Astrocyte of the cerebellum (primary cell): ENCODE measurements at places on chromosomes 6 and 20.

DNA sequence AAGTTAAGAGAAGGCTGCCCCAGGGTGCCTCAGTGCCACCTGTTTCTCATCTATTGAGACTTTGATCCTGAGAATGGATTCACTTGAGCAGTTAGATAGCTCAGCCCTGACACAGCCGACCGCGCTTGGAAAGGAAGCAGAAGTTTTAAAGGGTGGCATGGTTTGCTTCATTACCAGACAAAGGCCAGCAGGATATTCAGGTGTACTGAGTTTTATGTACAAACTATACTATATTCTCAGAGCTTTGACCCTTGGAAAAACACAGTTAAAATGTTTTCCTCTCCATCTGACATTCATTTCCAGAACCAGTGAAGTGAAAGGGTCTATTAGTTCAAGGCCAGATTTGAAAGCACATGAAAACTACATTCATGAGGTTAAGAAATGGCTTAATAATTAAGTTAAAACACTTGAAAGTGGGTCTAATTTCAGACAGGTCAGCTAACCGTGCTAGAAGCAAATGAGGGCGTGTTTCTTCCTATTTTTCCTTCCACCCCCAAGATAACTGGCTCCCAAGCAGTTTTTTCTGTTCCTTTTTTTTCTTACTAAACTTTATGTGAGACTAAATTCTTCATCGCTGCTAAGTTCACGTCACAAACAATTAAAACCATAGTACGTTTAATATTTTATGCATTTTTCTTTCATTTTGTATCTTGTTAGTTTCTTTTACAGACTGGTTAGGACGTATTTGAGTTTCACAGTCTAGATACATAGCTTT, 385.3 kb upstream of the SOX4 start:
- no peak for DNase-seq

DNA sequence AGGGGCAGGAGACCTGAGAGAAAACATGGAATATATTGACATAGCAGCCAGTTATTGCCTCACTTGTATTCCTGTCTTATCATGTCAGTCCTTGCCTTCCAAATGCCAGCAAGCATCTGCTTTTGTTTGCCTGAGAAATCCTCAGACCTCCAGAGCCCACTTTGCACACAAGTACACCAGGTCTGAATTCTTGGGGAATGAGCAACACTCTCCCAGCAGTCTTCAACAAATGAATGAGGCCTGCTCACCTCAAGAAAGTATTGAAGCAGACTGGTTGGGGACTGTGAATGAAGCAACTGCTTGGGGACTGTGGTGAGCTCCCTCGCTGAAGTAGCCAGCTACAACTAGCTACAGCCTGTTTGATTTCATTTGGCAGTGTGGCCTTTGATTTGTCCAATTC, 172.8 kb upstream of the SPTLC3 start:
- no peak for DNase-seq

GRCh38 chr20:25194333-25194972, 1.1 kb upstream of the ENTPD6 start:
- no peak for DNase-seq

DNA sequence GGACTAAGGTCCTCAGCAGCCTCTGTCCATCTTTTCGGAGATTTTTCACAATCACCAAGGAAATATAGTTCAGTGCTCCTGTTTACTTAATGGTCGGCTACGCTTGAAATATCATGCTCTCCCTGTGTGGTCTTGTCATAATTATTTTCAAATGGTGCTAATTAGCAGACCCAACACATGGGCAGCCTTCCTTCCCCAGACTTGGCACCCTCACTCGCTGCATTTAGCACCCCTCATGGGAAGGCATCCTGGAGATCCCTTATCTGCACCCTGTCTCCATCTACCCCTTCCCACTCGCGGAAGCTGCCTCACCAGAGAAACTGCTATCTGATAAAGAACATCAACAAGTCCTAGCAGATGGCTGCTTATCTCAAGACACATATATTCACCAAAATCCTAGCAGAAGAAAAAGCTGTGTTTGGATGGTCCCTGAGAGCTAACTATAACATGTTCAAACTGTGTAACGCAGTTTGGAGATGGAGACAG, 131.0 kb upstream of the ESR1 start:
- no peak for DNase-seq

DNA sequence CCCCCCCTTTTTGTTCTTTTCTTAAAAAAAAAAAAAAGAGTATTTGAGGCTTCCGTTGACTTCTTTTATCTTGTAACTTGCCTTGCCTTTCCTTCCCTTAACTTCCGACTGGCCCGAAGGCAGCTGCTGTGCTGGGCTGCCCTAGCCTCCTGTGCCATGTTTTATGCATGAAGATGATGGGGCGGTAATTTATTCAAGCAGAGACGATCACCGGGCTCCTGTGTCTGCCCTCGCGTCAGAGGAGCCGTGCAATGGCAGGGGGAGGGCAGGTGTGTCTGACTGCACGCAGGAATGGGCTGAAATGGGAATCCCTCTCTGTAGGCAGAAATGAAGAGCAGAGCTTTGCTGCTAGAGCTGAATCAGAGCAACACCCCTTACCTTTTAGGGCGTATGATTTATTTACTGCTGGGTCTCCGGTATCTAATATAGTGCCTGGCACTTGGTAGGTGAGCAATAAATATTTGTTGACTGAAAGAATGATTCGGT, 106.3 kb upstream of the RIPOR2 start:
- DNase-seq, result no peak

GRCh38 chr20:36036688-36037087, 68.3 kb downstream of the CNBD2 start:
- DNase-seq, result no peak

DNA sequence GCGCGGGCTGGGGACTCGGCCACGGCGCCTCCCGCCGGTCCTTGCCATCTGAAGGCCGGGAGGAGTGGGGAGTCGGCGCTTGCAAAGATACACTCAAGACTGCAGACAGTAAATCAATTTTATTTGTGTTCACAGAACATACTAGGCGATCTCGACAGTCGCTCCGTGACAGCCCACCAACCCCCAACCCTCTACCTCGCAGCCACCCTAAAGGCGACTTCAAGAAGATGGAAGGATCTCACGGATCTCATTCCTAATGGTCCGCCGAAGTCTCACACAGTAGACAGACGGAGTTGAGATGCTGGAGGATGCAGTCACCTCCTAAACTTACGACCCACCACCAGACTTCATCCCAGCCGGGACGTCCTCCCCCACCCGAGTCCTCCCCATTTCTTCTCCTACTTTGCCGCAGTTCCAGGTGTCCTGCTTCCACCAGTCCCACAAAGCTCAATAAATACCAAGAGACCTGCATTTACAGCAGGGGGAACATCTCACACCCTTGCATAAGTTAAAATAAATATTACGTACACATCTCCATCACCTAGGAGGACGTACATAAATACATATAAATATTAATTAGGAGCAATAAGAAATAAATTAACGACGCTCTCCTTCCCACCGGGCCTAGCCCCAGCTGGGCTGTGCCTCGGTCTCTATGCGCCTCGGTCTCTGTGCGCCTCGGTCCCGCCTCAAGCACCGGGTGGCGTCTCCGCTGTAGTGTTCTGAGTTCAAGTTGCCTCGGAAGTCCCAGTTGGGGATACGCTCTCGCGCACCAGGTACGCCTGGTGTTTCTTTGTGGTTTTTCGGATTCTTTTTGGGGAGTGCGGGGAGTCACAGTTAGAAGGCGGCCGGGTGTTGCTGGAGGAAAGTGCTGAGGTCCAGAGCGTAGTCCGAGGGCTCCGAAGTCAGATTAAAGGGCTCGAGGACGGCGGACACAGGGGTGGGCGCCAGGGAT, 889 bp upstream of the FLOT1 start:
- DNase-seq, result no peak

- DNase-seq, result no peak
These were observed 11.2 kb downstream of the CASS4 start for GRCh38 chr20:56423211-56423610.

DNA sequence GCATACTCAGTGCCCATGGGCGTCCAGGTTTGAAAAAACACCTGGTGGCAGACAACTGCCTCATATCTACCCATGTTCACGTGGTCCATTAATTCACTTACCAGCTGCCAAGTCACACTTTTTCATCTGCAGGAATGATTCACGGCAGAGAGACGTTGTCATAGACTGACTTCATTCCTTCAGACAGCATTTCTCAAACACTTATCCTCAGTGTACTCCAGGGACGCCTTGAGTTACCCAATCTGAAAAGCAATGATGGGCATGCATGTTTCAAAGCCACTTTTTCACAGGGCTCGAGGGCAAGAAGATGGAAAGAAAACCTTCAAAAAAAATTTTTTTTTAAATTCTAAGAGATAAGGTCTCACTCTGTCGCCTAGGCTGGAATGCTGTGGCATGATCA, 6.0 kb downstream of the MMP24OS start:
- no peak for DNase-seq

- DNase-seq, result no peak
These were observed 88.6 kb upstream of the ARID1B start for GRCh38 chr6:156688620-156688971.

GRCh38 chr6:149273318-149273717, 44.2 kb upstream of the TAB2 start:
- DNase-seq, result no peak

- peak; percentile 45 for DNase-seq
These were observed 100.8 kb downstream of the MOXD1 start for GRCh38 chr6:132300323-132300949.

GRCh38 chr20:25273541-25274358, 25.9 kb downstream of the PYGB start:
- DNase-seq, result no peak

DNA sequence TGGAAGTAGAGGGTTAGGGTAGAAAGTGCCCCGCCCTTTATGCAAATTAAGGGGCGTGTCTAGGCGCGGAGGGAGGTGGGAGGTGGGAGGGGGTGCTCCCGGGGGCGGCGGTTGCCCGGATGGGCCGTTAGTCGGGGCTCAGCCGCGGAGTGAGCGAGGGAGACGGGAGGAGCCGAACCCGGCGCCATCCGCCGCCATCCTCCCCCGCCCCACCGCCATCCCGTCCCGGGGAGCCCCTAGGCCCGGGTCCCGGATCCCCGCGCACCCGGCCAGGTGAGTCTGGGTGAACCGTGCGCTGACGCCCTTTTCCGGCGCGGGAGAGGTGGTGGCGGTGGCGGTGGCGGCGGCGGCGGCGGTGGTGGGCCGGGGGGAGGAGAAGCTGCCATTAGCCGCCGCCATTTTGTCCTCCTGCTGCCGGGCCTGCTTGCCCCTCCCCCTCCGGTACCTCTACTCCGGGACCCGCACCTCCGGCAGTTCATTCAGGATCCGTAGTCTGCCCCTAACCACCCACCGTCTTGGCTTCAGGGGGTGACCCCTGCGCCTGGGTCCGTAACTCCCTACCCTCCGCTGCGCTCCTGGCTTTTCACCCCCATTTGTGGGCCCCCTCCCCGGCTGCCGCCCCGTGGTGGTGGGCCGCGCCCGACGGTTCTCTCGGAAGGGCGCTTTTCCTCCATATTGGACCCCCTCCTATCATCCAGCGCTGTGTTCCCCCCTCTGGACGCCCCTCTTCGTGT, at the start of gene PRRC2A:
Gene PRRC2A (plus strand): TSS at position 130 of the 734 bp plus-strand sequence. CDS start 2,075 bp downstream, outside the sequence.
- peak; percentile 95 for DNase-seq

GRCh38 chr20:34047917-34048316, 54.2 kb downstream of the RALY start:
- no peak for DNase-seq

DNA sequence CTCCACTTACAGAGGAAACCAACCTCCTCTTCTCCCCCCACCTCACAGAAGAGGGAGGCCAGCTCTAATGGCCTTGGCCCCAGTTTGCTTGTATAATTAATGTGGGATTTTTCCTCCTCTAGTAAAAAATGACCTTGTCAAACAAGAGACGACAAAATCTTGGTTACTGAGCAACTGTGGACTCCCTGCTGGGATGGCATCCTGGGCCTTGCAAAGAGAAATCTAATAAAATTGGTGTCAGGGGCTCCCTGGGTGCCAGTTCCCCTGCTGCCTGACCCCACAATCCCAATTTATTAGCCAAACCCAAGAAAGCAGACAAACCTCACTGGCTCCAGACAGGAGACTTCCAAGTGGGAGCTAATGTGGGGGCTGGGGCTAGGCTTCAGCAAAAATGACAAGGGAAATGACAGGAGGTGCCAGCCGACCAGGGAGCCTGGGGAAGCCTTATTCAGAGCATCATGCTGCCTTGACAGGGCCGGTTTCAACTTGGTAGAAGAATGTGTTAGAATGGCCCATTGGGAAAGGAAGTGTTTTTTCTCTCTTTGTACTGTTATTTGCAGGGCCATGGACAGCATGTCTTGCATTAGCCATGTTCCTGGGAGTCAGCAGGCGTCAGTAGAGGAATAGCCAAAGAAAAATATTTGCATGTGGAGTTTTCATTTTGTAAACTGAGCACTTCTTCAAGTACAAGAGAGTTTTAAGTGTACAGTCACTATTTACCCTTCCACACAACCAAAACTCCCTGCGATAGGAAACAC, 816.9 kb downstream of the DHX35 start:
- DNase-seq, result peak; percentile 41

DNA sequence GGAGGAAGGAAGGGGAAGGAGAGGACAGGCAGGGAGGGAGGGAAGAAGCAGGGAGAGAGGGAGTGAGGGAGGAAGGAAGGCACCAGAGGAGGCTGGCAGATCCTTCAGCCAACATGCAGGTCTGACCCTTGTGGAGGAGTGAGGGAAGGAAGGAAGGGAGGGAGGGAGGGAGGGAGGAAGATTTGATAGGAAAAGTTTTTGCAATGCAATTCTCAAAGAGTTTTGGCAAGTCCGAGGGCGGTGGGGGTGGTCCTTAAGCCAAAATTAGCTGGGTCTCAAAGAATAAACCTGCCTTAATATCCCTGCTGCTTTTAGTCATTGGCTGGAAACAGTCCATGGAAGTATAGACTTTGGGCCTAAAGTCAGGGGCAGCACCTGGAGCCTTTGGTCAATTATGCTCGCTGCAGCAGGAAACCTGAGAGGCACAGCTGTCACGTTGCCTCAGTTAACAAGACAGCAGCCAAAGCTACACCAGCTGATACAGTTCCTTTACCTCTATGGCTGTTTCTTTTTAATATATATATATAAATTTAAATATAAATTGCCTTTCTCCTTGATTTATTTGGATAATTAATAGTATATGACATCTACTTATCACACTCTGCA, 115.7 kb upstream of the RALGAPA2 start:
- DNase-seq, result no peak

DNA sequence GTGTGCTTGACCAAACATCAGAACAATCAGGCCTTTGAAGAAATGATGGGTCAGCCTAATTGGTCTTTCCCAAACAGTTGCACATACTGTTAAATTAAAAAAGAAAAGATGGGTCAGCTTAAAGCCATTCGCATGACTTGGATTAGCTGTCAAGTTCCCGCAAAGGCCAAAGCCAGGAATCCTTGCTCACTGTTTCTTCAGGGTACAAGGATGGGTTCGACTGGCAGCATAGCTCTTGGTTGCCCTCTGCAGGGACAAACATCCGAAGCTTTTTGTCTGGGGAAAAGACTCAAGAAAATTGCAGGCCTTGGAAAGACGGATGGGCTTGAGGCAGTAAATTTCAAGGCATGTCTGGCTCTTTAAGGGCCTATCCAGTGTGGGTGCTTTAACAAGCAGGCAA, 168.0 kb downstream of the HDGFL1 start:
- peak; percentile 19 for DNase-seq

GRCh38 chr20:49892817-49893216, 22.5 kb downstream of the SPATA2 start:
- DNase-seq, result no peak

- DNase-seq, result no peak
These were observed 42.0 kb downstream of the CBFA2T2 start for GRCh38 chr20:33531885-33532284.
